Naive thymus-derived CD4-positive, alpha-beta T cell (primary cell): ENCODE measurements at places on chromosomes 13 and 19. TPM values are rescaled to one million over a fixed set of nuclear protein-coding genes. Genes with fewer than 3 reads are reported as not detected.

DNA sequence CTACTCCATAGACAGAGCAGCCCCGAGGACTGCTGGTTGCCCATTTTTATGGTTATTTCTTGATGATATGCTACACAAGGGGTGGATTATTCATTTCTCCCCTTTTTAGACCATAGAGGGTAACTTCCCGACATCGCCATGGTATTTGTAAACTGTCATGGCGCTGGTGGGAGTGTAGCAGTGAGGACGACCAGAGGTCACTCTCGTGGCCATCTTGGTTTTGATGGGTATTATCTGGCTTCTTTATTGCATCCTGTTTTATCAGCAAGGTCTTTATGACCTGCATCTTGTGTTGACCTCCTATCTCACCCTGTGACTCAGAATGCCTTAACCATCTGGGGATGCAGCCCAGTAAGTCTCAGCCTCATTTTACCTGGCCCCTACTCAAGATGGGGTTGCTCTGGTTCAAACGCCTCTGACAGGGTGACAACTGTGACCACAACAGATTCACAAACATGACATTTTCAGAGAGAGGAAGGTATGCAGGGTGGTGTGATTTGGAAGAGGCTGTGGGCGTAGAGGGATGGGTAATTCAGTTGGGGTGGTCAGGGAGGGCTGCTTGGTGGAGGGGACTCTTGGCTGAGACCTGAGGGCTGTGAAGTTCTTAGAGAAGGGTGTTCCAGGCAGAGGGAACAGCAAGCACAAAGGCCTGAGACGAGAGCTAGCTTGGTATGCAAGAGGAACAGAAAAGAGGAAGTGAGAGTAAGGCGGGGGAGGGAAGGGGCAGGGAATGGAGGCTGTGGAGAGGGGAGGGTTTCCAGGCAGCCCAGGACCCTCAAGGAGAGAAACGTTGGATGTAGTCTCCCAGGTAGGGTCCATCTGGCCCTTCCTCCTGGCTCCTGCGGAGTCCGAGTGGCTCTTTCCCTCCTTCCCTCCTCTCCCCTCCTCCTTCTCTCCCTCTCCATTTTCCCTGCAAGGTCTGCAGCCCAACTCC is 23.5 kb downstream of the FAM187B start:
- no peak overlapping the region for H3K4me3 ChIP-seq
- no peaks in the 10 kb centered on the region for H3K36me3 ChIP-seq

- H3K27me3 ChIP-seq: no peaks in the 10 kb centered on the region
- no peaks in the 10 kb centered on the region for H3K4me1 ChIP-seq
- H3K27ac ChIP-seq: no peak overlapping the region
- H3K36me3 ChIP-seq: no peaks in the 10 kb centered on the region
- no peak for DNase-seq
These were observed 278.0 kb downstream of the FGF9 start for GRCh38 chr13:21948769-21949474.

DNA sequence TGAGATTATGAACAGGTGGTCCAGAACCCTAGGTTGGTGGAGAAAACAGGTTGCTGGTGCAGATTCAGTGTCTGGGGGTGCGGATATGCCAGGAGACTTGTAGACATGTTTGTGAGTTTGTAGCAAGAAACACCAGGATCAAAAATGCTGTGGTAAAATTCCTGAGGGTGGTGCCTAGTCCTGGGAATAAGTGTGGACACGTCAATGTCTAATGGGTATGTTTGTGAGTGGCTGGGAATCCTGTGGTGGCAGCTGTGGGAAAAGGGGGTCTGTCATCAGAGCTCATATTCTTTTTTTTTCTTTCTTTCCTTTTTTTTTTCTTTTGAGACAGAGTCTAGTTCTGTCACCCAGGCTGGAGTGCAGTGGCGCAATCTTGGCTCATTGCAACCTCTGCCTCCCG is 7.2 kb downstream of the ZNF708 start:
- DNase-seq: no peak
- no peak overlapping the region for H3K4me3 ChIP-seq
- H3K27me3 ChIP-seq: no peaks in the 10 kb centered on the region
- no peaks in the 10 kb centered on the region for H3K4me1 ChIP-seq
- peaks cover 47% of the 10 kb centered on the region for H3K36me3 ChIP-seq
- H3K27ac ChIP-seq: no peak overlapping the region

- no peak overlapping the region for H3K4me3 ChIP-seq
- H3K27me3 ChIP-seq: no peaks in the 10 kb centered on the region
- no peaks in the 10 kb centered on the region for H3K36me3 ChIP-seq
- no peak overlapping the region for H3K27ac ChIP-seq
- no peak for DNase-seq
- H3K4me1 ChIP-seq: no peaks in the 10 kb centered on the region
These were observed 242.4 kb upstream of the TMTC4 start for GRCh38 chr13:100917011-100917410.

DNA sequence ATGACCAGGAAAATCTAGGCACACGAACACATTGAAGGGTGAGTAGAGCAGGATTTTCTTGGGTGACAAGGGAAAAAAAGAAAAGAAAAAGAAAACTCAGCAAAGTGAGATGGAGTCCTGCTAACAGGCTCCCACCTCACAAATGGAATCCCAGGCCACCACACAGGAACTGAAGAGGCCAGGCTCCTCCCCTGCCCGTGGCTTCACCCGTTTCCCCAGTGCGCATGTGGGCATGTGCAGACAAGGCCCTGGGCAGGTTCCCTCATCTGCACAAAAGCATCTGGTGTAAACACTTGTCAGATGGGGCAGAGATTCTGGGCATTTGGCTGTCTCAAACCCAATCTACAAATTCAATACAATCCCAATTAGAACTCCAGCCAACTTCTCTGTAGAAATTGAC is 24.5 kb downstream of the CFAP97D2 start:
- DNase-seq: no peak
- H3K36me3 ChIP-seq: no peaks in the 10 kb centered on the region
- peaks cover 16% of the 10 kb centered on the region for H3K4me1 ChIP-seq
- no peak overlapping the region for H3K4me3 ChIP-seq
- H3K27ac ChIP-seq: no peak overlapping the region

DNA sequence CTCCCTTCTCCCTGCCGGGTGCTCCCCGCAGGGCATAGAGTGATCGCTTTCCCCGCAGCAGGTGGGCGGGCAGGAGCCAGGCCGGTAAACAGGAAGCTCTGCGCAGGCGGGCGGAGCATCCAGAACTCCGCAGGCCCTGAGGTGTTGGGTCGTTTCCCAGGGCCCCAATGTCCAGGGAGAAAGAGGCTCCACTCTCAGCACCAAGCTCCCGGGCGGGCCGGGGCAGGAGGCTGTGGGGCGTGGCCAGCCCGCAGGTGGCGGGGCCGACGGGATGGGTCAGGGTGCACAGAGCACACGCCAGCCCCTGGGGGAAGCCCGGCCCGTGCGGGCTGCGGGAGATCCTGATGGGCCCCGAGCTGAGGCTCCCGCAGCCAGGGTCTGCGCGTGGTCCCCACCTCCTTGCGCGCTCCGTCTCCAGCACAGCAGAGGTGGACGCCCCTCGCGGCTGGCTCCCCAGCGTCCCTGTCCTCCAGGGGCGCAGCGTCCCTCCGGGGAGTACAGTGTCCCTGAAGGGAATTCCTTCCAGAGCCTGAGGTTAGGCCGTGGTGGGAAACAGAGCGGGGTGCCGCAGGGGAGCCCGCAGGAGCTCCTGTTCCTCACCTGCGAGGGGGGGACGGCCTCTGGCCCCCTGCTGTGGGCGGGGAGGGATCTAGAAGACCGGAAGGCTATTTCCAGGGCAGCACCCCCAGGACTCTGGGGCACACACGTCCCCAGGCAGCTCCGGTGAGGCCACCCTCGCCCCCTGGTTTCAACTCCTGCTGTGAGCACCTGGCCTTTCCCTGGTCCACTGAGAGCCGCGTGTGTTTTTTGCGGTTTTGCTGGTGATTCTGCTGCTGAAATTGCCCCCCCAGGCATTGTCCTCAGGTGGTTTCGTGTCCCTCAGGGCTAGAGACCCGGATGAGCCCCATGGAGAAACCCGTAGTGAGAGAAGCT is 12.2 kb downstream of the PIP5K1C start:
- no peaks in the 10 kb centered on the region for H3K27me3 ChIP-seq
- H3K27ac ChIP-seq: peak overlapping the region; percentile 75
- peaks cover 16% of the 10 kb centered on the region for H3K4me1 ChIP-seq
- H3K36me3 ChIP-seq: no peaks in the 10 kb centered on the region
- peak overlapping the region; percentile 67 for H3K4me3 ChIP-seq

- H3K27ac ChIP-seq: no peak within 1 kb of the TSS
- H3K27me3 ChIP-seq: peaks cover 9% of the 10 kb centered on the region
- no peaks in the 10 kb centered on the region for H3K36me3 ChIP-seq
- peak within 1 kb of the TSS; percentile 65 for H3K4me3 ChIP-seq
- no peaks in the 10 kb centered on the region for H3K4me1 ChIP-seq
- no peak for DNase-seq
These were observed at the start of gene ARHGEF7 for GRCh38 chr13:111115061-111115964. TSS of gene ARHGEF7 (plus strand) at chr13:111115310. CDS start at chr13:111115527, 217 bp downstream.

- no peak overlapping the region for H3K27ac ChIP-seq
- no peaks in the 10 kb centered on the region for H3K4me1 ChIP-seq
- H3K36me3 ChIP-seq: peaks cover under 1% of the 10 kb centered on the region
- H3K4me3 ChIP-seq: no peak overlapping the region
- no peak for DNase-seq
- no peaks in the 10 kb centered on the region for H3K27me3 ChIP-seq
These were observed 134.8 kb downstream of the B3GLCT start for GRCh38 chr13:31334547-31334946.

DNA sequence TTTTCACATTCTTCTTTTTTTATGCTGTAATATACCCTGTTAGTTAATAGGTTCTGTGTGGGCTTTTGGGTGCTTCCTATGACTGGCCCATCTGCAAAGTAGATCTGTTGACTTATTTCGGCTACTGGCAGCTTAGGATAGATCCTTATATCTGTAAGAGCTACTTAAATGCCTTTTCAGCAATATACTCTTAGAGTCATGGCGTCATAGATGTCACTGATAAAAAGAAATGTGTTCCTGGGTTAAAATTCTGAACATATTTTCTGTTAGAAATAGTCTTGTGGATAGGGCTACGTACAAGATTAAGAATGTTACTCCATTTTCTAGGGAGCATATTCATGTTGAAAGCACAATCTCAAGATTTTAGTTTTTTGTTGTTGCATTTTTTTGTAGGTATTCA is 4.7 kb downstream of the AKAP11 start:
- H3K27ac ChIP-seq: peak overlapping the region; percentile 22
- no peaks in the 10 kb centered on the region for H3K27me3 ChIP-seq
- no peak for DNase-seq
- H3K4me3 ChIP-seq: no peak overlapping the region

- no peak overlapping the region for H3K4me3 ChIP-seq
- H3K36me3 ChIP-seq: no peaks in the 10 kb centered on the region
- no peaks in the 10 kb centered on the region for H3K4me1 ChIP-seq
- no peaks in the 10 kb centered on the region for H3K27me3 ChIP-seq
These were observed 2.1 kb upstream of the FBXO17 start for GRCh38 chr19:38977445-38978325.

DNA sequence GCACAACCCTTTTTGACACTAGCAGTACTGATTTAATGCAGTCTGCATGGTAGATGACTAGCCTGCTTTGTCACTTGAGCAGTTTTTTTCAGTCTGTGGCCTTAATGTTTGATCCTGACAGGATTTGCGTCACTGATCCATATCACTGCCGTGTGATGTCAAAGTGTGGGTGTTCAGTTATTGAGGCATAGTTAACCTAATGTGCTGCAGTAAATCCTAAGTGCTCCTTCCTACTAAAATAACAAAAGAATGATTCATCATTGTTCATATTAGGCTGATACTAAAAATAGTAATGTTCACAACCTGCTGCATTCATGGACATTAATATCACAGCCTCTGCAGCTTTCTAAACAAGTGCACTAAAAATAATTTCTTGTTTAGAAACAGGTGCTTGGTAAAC is 121.9 kb upstream of the MLNR start:
- H3K36me3 ChIP-seq: no peaks in the 10 kb centered on the region
- DNase-seq: peak; percentile 24
- H3K4me1 ChIP-seq: no peaks in the 10 kb centered on the region
- H3K27me3 ChIP-seq: no peaks in the 10 kb centered on the region
- no peak overlapping the region for H3K4me3 ChIP-seq
- H3K27ac ChIP-seq: no peak overlapping the region

- H3K4me3 ChIP-seq: no peak overlapping the region
- H3K4me1 ChIP-seq: no peaks in the 10 kb centered on the region
- no peaks in the 10 kb centered on the region for H3K27me3 ChIP-seq
- no peak overlapping the region for H3K27ac ChIP-seq
- no peak for DNase-seq
- no peaks in the 10 kb centered on the region for H3K36me3 ChIP-seq
These were observed 19.7 kb upstream of the SYCN start for GRCh38 chr19:39223703-39224279.

GRCh38 chr19:46731584-46731983 is 14.3 kb upstream of the FKRP start:
- H3K4me1 ChIP-seq: peaks cover 5% of the 10 kb centered on the region

GATAD2A gene
- 116 TPM for total RNA-seq

PCDH20 gene
- total RNA-seq: not detected

NLRP4 gene
- total RNA-seq: not detected in 2 replicates

GTF2F1 gene
- 60.4 TPM for total RNA-seq

ZNF841 gene
- total RNA-seq: 27.5 TPM

PGLYRP2 gene
- not detected for total RNA-seq

SOX1 gene
- not detected for total RNA-seq
